Osteoblast (primary cell): ENCODE measurements at places on chromosomes 3 and 15. TPM values are rescaled to one million over a fixed set of nuclear protein-coding genes. Genes with fewer than 3 reads are reported as not detected.

Gene MME
- total RNA-seq: 102 and 261 TPM in 2 replicates

GRCh38 chr15:80931721-80932512 is 57.7 kb downstream of the MESD start:
- peak; percentile 92 for DNase-seq

DNA sequence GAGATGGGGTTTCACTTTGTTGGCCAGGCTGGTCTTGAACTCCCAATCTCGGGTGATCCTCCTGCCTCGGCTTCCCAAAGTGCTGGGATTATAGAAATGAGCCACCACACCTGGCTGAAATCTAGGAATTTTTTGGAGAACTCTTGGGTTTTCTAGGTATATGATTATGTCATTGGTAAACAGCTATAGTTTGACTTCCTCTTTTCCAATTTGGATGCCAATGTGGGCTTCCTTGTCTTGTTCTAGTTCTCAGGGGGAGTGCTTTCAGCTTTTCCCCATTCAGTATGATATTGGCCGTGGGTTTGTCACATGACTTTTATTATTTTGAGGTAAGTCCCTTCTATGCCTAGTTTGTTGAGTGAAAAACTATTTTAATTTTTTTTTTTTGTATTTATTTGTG is 17.9 kb downstream of the KCNMB3 start:
- DNase-seq: no peak

- peak; percentile 87 for DNase-seq
Measured at GRCh38 chr15:72184165-72184811, 13.3 kb downstream of the GRAMD2A start.

DNA sequence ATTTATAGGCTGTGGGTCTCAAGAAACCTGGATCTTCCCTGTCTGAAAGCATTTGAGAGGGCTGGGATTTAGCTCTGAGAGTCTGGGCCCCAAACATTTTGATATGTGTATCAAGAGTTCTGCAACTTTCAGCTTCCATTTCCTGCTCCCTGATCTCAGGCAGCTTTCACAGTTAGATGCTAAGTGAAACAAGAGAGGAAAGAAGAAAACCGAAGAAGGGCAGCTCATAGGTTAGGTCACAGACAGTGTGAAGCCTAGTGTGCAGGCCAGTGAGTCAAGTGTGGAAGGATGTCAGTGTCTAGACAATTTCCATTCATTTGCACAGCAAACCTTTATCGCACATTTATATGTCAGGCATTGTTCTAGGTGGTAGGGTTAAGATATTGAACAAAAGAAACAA is 173.6 kb upstream of the PROK2 start:
- no peak for DNase-seq

DNA sequence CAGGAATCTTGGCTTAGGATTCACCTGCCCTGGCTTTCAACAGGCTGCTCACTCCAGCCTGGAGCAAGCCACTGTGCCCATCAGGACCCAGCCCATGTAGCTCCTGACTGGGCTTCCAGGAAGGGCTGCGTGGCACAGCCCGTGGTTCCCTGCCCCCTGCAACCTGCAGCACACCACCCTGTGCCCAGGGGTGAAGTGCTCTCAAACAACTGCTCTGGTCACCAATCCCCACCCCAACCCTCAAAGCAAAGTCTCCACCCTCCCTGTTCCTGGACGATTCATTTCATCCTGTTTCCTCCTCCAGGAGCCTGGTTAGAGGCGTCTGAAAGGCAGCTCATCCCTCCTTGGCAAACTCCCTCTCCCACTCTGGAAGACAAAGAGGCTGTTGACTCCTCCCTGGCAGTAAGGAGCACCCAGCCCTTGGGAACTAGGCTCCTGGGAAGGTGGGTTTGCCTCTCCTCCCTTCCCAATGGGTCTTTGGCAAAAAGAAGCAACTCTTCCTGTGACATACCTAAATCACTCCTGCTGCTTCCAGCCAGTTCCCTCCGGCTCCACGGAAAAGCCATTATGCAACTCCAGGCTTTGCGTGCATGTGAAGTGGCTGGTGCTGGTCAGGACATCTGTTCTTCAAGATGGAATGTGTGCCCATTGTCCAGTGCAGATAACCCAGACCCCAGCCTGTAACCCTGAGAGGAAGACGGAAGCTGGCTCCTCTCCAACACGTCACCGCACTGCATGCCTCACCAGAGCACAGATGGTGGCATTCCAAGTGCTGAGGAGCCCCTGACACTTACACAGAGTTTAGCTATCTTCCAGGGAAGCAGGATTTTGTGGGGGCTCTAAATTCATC is 29.1 kb upstream of the VIPR1 start:
- no peak for DNase-seq

GRCh38 chr15:30992249-30992864 is 929 bp upstream of the MTMR10 start:
- DNase-seq: no peak

DNA sequence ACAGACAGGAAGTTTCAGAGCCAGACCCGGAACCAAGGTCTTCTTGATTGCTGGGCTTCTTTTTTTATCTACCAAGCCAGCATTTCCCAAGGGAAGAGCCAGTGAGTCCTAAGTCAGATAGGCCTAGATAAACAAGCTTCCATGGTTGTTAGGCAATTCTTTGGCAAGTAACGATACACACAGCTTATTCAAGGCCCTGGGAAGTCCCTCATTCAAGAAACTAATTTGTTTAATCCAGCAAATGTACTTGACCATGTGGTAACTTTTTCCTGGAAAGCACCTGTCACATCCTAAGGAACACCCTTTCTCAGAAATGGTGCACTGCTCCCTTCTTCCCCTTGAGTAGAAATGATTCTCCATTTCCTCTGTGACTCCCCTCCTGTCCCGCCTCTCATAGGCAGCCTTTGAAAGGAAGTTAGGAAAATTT is 209.9 kb downstream of the ITPR1 start:
- DNase-seq: no peak

GRCh38 chr15:92205255-92205739 is 188.4 kb upstream of the ST8SIA2 start:
- peak; percentile 26 for DNase-seq

GRCh38 chr3:129346695-129347457 is 68.2 kb downstream of the HMCES start:
- peak; percentile 73 for DNase-seq
